ENCODE measurements at places on chromosomes 3 and 15.
A peak's percentile ranks its signal among the peaks of the same experiment; 100 is the strongest.

DNA sequence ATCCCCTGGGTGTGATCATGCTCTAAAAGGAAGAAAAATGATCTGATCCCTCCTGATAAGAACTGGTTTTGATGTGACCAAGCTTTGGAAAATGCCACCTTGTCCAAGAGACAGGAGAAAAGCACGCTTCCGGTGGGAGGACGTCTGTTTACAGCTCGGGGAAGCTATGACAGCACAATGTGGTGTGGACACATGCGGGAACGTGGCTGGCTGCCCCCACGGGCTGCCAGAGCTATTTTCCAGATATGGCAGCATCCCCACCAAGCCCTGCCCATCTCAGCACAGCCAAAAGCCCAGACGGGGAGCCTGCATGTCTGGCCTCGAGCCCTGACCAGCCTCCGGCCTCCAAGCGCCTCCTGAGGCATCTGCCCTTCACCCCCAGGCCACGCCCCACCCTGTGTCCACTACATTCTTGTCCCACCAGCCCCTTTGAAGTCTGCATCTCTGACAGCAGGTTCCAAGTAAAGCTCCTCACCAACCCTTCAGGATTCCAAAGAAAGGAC lies 63.2 kb upstream of the HRH1 start:
- no peak for DNase-seq

- no peak for DNase-seq
Measured at GRCh38 chr3:67215690-67216089, 217.6 kb downstream of the KBTBD8 start.

DNA sequence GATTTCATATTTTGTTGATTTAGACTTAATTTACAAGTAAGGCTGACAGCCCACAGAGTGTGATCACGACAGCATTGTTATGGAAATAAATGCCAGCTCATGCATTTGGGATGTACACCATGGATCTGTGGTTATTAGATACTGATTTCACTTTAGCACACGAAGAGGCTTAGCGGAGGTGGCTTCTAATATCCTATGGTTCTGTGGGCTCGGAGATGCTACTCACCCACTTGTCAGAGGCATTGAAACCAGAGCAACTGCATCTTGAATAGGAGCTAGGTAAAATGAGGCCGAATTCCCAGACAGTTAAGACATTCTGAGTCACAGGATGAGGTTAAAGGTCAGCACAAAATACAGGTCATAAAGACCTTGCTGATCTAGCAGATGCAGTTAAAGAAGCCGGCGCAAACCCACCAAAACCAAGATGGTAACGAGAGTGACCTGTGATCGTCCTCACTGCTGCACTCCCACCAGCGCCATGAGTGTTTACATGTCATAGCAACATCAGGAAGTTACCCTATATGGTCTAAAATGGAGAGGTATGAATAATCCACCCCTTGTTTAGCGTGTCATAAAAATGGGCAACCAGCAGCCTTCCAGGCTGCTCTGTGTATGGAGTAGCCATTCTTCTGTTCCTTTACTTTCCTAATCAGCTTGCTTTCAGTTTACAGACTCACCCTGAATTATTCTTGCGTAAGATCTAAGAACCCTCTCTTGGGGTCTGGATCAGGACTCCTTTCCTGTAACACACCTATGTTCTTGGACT lies 117.5 kb downstream of the PGPEP1L start:
- DNase-seq: no peak

DNA sequence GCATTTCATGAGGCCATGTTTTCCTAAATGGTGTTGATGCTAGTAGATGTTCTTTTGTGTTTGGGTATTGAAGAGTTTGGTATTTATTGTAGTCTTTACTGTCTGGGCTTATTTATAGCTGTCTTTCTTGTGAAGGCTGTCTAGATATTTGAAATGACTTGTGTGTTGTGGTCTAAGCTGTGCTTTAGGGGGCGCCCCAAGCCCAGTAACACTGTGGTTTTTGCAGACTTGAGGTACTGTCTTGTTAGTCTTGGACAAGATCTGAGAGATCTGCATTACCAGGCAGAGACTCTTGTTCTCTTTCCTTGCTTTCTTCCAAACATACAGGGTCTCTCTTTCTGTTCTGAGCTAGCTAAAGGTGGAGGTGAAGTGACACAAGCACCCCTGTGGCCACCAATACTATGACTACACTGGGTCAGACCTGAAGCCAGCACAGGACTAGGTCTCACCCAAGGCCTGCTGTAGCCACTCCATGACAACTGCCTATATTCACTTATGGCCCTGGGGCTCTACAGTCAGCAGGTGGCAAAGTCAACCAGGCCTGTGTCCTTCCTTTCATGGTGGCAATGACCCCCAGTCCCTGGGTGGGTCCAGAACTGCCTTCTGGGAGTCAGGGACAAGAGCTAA lies 152.1 kb upstream of the TBC1D5 start:
- DNase-seq: peak; percentile 10

- no peak for DNase-seq
Measured at GRCh38 chr3:138748190-138748589, 86.5 kb downstream of the PIK3CB start.

- DNase-seq: no peak
Measured at GRCh38 chr15:89646416-89647141, 8.7 kb downstream of the KIF7 start.
